ENCODE measurements at places on chromosomes 12 and 14.

DNA sequence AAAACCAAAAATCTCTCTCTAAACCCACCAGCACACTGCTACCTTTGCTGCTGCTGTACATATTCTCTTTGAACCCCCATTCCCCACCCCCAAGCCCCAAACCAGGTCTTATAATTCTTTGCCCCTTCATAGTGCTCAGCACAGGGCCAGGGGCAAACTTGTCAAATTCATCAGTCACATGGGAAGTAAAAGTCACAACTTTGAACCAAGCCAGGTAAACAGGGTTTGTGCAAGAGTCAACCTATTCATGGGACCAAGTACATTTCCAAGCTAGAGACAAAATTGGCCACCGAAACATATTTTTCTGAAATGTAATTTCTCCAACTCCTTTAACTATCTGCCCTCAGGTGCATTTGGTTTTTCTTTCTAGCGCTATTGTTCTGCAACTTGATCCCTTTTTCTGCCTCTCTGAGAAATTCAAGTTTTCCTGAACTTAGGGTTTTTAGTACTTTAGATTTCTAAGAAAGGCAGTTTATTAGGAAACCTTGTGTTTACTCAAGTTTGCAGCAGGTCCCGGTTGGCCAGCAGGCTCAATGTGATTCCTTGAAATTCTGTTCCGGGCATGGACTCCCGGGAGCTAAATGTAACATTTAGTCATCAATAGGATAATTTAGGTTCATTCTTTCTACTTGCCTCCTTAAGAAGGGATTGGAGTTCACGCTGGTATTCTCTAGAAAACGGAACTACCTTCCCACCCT, 230.5 kb downstream of the EFCAB11 start:
- no peak for DNase-seq

- DNase-seq: no peak
Observed at GRCh38 chr12:124828264-124829007, 35.2 kb downstream of the SCARB1 start.

GRCh38 chr12:6936636-6937480, 6.8 kb upstream of the RNU7-1 start:
- DNase-seq: no peak

DNA sequence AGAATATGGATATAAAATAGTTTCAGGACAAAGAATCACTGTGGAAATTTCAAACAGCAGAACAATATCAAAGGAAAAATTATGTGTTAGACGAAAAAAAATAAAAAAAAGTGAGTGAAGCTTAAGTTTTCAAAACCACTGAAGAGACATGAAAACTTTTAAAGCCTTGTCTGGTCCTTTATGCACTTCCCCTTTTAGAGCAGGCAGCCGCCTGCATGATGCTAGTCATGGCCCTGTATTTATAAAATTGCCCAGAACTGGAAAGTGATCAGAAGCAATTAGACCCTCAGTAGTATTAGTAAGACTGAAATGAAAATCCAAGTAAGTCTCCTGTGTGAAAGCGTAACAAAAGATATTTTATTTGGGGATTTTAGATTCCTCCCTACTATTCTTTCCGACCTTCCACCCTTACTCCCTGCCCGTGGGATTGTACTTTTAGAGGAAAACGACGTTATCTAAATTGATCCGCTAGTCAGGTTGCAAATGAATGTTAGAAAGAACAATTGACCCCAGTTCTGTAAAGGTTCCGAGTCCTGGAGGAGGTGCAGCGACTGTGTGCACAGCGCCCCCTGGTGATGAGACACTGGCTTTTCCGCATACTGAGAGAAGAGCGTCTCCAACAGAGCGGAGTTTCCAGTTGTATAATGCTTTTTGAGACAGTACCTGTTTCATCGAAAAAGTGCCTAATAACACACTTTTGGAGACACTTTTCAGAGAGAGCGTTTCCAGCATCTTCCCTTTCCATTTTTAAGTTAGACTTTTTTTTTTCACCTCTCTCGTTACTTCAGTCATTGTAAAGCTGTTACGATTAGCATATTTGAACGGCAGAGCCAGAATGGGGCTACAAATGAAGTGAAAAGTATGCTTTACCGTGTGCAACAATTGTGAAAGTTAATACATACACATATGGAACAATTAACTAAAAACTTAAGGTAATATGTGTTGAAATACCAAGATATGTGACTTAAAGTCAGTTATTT, 12.4 kb downstream of the MGST1 start:
- DNase-seq: no peak

GRCh38 chr14:31717294-31718085, 156.3 kb downstream of the NUBPL start:
- no peak for DNase-seq

DNA sequence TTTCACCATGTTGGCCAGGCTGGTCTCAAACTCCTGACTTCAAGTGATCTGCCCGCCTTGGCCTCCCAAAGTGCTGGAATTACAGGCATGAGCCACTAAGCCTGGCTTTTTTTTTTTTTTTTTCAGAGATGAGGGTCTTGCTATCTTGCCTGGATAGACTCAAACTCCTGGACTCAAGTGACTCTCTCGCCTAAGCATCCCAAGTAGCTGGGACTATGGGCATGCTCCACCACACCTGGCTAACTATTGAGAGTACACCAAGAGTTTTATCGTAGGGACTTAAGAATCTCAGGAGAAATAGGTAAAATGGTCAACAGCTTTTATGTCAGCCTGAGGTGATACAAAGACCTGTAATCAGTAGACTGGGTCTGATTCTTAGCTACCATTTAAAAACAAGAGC, 31.2 kb upstream of the SIX1 start:
- no peak for DNase-seq

- DNase-seq: no peak
Observed at GRCh38 chr12:130911193-130911592, 39.3 kb downstream of the RAN start.

DNA sequence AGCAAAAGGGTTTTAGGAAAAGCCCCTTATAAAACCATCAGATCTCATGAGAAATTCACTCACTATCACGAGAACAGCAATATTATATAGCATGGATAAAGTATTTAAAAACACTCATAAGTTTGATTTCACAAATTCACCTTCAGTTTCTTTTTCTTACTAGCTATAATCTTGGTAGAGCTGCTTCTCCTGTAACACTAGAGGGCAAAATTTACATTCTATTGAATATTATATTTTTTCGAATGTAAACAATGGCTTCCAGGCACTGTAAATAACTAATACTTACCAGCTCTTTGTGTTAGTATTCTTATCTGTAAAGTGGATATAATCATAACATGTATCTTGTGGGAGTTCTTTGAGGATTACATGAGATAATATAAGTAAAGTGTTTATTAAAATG, 259.6 kb downstream of the CCER1 start:
- DNase-seq: no peak

- DNase-seq: no peak
Observed at GRCh38 chr12:116048879-116049278, 228.6 kb downstream of the MED13L start.

DNA sequence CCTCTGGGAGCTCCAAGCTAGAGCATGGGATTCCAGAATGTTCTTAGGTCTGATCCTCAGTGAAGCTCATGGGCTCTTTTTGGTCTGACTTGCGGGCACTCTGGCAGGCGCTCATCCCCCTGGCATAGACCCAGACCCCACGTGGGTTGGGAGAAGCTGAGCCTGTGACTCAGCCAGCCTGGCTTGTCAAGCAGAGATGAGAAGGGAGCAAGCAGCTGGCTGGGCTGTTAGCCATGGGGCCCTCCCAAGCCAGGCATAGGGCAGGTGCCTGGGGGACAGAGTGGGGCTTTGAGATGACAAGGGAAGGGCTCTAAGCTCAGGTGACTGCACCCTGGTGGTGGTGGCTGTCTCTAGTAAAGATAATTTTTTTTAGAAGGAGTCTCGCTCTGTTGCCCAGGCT, 80.3 kb upstream of the NOS1 start:
- DNase-seq: peak; percentile 56
